ENCODE measurements at places on chromosomes 16 and 17.

- DNase-seq: no peak
These were observed 5.0 kb downstream of the RPRML start for GRCh38 chr17:46974086-46974485.

DNA sequence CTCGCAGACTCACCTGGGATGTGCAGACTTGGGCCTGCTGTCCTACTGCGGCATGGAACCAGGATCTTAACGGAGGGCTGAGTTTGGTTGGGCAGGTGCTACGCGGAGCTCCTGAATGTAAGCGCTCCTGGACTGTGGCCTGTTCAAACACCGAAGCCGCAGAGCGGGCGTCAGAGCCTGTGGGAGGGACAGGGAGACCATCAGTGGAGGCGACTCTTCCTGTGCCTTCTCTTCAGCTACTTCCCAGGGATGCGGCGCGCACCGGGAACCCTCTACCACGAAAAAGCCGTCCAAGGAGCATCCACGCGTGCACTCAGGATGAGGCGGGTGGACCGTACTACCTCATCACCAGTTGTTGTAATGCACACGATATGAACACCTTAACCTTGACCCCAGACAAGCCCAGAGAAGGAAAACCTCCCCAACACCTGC is 2.0 kb downstream of the USP36 start:
- no peak for DNase-seq

GRCh38 chr17:82872591-82873520 is 33.0 kb upstream of the ZNF750 start:
- DNase-seq: no peak

- no peak for DNase-seq
These were observed 83.9 kb downstream of the RMI2 start for GRCh38 chr16:11429123-11429522.

DNA sequence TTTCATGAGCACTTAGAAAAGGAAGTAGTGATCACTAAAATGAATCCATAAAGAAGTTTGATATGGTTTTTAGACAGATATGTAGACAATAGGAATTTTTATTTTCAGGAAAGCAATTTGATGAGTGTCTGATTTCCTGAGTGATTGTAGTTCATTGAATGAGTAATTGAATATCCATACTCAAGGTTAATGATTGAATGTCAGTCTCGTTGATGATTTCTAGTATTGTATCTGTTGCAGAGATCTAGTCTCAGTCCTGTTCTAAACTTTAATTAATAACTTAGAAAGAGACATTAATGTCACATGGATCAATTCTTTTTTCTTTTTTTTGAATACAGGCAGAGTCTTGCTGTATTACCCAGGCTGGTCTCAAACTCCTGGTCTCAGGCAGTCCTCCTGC is 78.3 kb downstream of the NLK start:
- no peak for DNase-seq

DNA sequence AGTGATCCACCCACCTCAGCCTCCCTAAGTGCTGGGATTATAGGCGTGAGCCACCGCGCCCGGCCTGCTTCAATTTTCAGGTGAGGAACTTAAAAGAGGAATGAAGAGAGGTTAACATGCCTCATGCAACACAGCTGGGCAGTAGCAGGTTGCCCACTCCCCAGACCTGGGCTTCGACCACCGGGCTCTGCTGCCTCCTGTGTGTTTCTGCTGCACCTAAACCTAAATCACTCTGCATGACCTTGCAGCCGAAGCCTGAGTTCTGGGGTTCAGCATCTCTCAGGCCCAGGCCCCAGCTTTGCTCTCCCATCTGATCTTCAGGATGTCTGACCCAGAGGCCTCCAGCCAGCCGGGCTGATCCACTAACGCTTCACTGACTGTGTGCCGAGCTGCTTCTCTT is 112.6 kb downstream of the OR1D5 start:
- no peak for DNase-seq

- DNase-seq: peak; percentile 11
These were observed 161.0 kb downstream of the FTO start for GRCh38 chr16:53864819-53865493.

DNA sequence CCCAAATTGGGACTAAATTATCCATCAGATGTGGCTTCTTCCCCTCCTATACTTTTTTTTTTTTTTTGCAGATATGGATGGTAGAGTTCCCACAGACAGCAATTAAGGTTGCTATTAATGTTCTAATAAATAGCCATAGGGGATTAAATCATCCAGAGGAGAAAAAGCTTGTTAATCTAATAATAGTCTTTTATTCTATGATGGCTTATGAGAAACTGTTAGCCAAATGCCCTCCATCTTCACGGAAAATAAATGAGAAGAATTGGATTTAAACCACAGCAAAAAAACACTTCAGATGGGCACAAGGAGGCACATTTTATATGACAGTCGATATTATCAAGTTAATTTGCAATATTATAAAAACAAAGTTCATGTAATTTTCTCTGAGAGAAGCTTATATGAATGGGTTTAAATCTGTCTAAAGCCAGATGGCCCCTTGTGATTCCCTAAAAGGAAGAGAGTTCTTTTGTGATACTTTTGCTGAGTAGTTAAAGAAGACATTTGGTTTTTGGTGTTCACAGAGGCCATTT is 5.1 kb upstream of the CAPNS2 start:
- no peak for DNase-seq

- no peak for DNase-seq
These were observed 30.1 kb upstream of the HAPSTR1 start for GRCh38 chr16:9061358-9061813.

GRCh38 chr16:22161999-22162655 is at the start of gene SDR42E2:
Gene SDR42E2, plus strand, starts transcription at chr16:22162506. Its CDS starts 3,077 bp downstream, at chr16:22165583.
- DNase-seq: peak; percentile 26

DNA sequence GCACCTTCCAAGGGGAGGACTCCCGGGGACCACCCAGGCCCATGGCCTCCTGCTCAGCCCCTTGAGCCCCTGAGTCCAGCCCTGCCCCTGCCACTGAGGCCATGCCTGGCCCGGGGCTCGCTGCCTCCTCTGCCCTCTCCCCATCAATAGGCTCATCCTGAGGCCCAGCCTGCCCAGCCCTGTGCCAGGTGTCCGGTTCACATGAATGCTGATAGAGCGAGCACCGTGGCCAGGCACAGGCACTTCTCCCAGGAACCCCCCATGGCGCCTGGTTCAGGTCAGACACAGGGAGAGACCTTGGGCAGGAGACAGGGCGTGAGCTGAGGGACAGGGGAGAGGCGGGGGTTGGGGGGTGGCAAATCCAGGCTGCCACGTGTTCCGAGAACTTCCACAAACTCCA is 2.8 kb upstream of the PVALEF start:
- no peak for DNase-seq

GRCh38 chr17:72590382-72590781 is 469.6 kb downstream of the SOX9 start:
- DNase-seq: no peak

GRCh38 chr16:85341972-85342695 is 229.9 kb upstream of the CIBAR2 start:
- no peak for DNase-seq

- no peak for DNase-seq
These were observed 3.0 kb upstream of the SLC6A4 start for GRCh38 chr17:30238387-30239088.

- no peak for DNase-seq
These were observed at the start of gene DPEP1 for GRCh38 chr16:89613231-89613953. Gene DPEP1, plus strand, starts transcription at chr16:89613642. Its CDS starts 16,769 bp downstream, at chr16:89630411.

GRCh38 chr17:20189302-20189701 is 180.1 kb downstream of the SPECC1 start:
- DNase-seq: no peak

DNA sequence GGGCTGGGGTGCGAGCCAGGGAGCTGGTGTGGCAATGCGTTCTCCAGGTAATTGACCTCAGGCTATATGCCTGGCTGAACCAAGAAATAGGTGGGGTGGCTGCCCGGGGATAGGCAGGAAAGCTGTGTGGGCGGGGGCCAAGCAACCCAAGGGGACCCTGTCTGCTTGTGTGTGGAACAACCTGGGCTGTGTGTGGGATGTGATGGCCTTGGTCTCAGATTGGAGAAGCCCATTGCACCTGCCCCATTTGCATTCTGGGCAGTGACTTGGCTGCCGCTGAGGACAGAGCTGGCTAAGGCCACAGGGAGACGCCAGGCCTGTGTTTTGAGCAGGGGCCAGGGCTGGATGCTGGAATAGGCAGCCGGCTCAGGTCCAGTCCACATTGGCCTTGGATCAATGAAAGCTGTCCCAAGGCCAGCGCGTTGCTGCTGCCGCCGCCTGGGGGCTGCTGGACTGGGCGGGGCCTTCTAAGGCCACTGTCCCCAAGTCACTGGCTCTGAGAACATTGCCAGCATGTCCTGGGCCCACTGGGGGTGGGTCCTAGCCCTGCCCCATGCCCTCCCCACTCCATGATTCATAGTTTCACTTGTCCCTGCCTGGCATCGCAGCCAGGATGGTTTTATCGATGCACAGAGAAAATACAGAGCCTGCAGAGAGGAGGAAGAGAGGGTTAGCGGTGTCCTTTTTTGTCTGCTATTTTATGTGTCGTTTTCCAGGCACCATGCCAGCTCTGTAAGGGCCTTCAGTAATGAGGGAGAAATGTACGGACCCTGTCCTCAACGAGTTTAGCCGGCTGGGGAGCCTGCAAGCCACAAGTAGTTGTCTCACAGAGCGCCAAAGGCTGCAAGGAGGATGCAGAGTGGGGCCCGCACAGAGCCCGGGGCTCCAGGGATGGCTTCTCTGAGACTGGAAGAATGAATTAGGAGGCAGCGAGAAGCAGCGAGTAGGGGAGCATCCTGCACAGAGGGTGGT is 43.9 kb downstream of the NKD1 start:
- no peak for DNase-seq

- DNase-seq: no peak
These were observed 186.6 kb downstream of the WWOX start for GRCh38 chr16:78286065-78286464.

DNA sequence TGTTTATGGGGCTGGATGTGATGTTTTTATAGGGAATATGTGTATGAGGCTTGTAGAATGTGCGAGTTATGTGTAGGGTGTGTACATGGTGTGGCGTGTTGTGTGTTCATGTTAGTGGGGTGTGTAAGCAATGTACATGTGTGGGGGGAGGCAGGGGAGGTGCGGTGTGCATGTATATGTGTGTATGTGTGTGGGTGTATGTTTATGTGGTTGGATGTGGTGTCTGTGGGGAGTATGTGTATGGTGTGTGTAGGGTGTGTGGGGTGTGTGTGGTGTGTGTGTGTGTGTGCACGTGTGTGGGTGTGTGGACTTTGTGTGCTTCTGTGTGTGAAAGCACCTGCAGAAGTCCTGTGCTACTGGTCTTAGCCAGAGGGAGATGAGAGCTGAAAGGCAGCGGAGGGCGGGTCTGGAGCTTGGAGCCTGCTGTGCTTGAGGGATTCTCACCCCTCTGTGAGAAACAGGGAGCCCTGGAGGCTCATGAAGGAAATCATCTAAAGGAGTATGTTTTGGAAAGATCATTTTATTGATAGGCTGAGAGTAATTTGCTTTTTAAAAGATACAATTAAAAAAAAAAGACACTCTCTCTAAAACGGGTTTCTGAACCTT is 222.7 kb downstream of the HS3ST4 start:
- no peak for DNase-seq

GRCh38 chr17:77160091-77160874 is 19.5 kb downstream of the SEC14L1 start:
- DNase-seq: no peak

GRCh38 chr17:6551356-6551755 is 5.0 kb downstream of the PITPNM3 start:
- DNase-seq: no peak

GRCh38 chr17:18261146-18261515 is 669 bp downstream of the MIEF2 start:
- DNase-seq: peak; percentile 41

DNA sequence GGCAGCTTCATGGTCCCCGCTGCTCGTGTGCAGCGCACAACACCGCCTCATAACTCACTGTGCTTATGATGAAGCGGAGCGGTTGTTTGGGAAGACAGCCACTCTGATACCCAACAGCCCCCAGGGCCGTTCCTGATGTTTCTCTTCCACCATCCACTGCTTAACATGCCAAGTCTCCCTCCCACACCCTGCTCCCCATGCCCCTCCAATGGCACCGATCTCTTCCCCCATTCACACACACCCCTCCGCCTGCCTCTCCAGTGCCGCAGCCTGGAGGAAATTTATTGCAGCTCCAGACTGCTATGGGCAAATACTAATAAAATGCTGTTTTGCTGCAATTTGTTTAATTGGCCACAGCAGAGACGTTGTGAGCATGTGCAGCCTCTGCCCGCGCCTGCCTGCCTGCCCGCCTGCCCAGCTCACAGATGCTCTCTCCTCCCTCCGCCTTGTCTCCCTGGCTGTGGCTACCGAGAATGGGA is 80.3 kb upstream of the LHX1 start:
- DNase-seq: no peak

GRCh38 chr17:60147553-60148223 is 2.1 kb upstream of the CA4 start:
- no peak for DNase-seq

DNA sequence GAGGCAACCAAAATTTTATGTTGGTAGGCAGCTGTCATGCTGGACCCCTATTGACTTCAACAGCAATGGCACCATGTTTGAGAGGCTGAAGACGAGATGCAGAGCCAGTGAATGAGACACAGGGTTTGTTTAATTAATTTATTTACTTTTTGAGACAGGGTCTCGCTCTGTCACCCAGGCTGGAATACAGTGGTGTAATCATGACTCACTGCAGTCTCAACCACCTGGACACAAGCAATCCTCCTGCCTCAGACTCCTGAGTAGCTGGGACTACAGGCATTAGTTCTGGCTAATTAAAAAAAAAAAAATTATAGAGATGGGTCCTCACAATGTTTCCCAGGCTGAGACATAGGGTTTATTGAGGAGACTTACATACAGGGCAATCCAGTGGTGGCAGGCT is 36.2 kb upstream of the PPM1D start:
- DNase-seq: no peak

GRCh38 chr16:65500007-65500406 is 378.1 kb upstream of the CDH11 start:
- DNase-seq: no peak

All from stimulated activated CD4-positive, alpha-beta T cell treated with anti-CD3 and anti-CD28 coated beads, Interleukin-4, amount 100 ng/mL, for 24 hours (primary cell).